ENCODE measurements at places on chromosomes 12 and 14.

- no peak for DNase-seq
These were observed 127.4 kb downstream of the CCER1 start for GRCh38 chr12:90827567-90827966.

GRCh38 chr12:53728206-53728605 lies 954 bp upstream of the CALCOCO1 start:
- DNase-seq: no peak

DNA sequence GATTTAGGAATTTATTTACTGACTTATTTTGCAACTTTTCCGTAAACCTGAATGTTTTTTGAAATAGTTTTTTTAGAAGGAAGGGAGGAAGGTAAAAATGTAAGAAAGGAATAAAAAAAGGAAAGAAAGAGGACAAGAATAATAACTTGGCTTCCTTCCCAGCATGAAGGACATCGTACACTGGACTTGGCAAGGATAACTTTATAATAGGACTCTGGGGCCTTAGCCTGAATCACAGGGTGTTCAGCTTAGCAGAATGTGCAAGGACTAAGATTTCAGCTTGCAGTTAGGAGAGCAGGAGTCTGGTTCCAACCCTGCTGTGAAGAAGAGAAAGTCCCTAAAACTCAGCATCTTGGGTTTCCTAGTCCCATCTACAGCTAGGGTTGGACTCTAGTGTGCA lies 1053.3 kb downstream of the VRK1 start:
- no peak for DNase-seq

- DNase-seq: no peak
These were observed 234.4 kb upstream of the PRKD1 start for GRCh38 chr14:30162066-30162465.

DNA sequence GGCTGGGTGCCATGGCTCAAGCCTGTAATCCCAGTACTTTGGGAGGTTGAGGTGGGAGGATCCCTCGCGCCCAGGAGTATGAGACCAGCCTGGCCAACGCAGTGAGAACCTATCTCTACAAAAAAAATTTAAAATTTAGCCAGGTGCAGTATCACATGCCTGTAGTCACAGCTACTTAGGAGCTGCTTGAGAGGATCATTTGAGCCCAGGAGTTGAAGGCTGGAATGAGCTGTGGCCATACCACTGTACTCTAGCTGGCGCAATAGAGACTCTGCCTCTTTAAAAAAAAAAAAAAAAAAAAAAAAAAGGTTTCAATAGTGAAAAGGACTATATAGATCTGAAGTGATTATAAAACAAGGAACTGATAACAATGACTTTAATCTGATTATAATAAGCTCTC lies 13.5 kb downstream of the PSMA3 start:
- no peak for DNase-seq

DNA sequence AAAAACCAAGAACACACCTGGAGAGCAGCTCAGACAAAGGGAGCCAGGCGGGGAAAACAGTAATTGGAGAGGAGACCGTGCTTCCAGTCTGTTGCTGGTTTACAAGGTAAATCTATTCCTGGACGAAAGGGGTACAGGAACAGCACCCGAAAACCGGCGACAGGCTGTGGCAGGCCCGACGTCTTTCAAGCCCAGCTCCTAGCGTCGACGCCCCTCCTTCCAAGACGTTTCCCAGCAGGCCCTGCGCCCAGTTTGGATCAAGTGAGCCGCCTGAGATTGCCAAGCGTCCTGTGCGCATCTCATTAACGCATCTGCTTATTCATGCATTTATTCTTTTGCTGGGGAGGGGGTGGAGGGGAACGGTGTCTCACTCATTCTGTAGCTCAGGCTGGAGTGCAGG lies 1.4 kb downstream of the C12orf56 start:
- DNase-seq: no peak

- DNase-seq: no peak
These were observed 15.8 kb downstream of the FOXA1 start for GRCh38 chr14:37579274-37579673.

DNA sequence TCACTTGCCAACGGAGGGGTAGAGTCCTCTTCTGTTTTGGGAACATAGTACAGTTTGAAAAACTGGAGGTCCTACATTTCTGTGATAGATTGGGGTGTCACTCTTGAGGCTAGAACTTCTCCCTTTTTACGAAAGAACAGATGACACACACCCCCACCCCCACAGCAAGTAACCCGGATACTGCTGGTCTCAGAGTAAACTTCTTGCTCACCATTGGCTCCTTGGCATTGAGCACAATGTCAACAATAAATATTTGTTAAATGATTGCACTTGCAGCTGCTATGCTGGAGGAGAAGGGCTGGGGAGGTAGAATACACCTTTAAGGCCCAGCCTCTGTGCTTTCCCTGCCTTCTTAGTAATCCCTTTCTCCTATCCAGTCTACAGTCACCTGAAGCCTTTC lies 149.8 kb downstream of the TGFB3 start:
- DNase-seq: peak; percentile 1

- DNase-seq: no peak
These were observed 165.0 kb upstream of the RTL1 start for GRCh38 chr14:101068313-101069227.

GRCh38 chr12:27814851-27815591 lies 35.0 kb upstream of the MANSC4 start:
- DNase-seq: no peak

GRCh38 chr12:111458546-111459172 lies 52.9 kb downstream of the SH2B3 start:
- no peak for DNase-seq

- no peak for DNase-seq
These were observed 40.1 kb upstream of the STRAP start for GRCh38 chr12:15842108-15842507.

DNA sequence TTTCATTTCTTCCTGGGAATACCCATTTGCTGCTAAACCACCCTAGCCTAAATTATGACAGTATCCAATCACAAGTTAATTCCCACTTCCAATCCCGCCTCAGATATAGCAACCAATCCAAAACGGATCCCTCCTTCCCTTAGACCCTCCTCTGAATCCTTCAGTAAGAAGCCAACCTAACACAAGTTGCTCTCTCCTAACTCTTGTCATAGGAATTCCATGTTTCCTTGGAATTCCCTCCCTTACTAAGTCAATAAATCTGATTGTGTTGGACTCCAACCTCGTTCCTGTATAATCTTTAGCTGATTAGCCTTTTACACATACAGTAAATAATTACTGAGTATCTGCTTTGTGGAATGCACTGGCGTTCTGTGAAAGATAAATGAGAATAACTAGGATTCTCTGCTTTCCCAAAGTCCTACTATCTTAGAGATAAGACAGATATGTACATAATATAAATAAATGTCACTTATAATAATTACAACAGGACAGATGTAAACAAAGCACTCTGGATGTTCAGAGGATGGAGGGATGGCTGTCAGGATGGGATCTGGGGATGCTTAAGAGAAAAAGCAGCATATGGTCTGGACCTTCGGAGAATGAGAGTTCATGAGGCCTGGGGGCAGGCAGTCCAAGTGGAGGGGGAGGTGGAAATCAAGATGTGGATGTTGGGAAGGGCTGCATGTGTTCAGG lies 185.8 kb upstream of the SOX5 start:
- no peak for DNase-seq
